Activated CD4-positive, alpha-beta T cell treated with anti-CD3 and anti-CD28 coated beads, Interleukin-2, amount 10 ng/mL, durations not matched to agents 24 days and 14 days (primary cell): ENCODE measurements at places on chromosomes 6 and 20. TPM values are rescaled to one million over a fixed set of nuclear protein-coding genes. Genes with fewer than 3 reads are reported as not detected.
A peak's percentile ranks its signal among the peaks of the same experiment; 100 is the strongest.

DNA sequence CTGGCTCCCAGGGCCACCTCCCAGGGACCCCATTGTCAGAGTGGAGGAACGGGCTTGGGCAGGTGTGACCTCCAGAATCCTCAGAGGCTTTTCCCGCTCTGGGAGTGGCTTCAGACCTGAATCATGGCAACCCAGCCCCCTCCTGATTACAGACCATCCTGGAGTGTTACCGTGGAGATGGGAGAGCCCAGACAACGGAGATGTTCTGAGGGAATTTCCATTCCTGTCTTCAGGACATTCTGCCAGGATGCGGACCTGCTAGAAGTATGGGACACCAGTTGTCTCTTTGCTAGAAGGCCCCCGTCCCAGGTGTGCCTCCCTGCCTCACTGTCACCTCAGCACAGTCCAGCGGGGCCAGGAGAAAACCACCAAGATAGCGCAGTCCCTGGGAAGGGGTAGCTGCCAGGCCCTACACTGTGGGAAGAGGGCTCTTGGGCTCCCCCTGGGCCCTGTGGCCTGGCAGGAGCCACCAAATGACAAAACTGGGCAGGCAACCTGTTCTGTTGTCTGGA, 109.9 kb downstream of the PSMB1 start:
- H3K27me3 ChIP-seq: no peaks in the 10 kb centered on the region
- no peak overlapping the region for H3K27ac ChIP-seq
- H3K36me3 ChIP-seq: no peaks in the 10 kb centered on the region
- no peaks in the 10 kb centered on the region for H3K4me1 ChIP-seq
- no peak for DNase-seq
- H3K4me3 ChIP-seq: no peak overlapping the region

- no peak for DNase-seq
- no peaks in the 10 kb centered on the region for H3K36me3 ChIP-seq
- H3K27me3 ChIP-seq: peaks cover 3% of the 10 kb centered on the region
- no peak overlapping the region for H3K27ac ChIP-seq
These were observed 97.5 kb downstream of the CEBPB start for GRCh38 chr20:50288128-50288623.

DNA sequence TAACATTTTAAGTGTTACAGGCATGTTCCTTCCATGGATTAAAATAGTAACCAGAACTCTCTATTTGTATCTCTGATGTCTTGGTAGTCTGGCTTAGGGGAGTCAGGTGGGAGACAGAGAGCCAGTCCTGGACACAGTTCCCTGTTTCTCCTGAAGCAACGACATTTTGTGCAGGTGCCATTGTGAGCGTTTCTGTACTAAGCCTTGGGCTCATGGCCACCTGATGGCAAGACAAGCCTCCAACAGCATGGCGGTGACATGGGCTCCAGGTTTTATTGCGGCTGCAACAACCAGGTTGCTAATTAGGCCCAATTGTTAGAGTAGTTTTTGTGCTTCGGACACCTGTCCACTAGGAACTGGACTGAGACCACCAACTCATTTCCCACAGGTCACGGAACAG, 105.3 kb downstream of the PRDM13 start:
- no peak overlapping the region for H3K27ac ChIP-seq
- no peak overlapping the region for H3K4me3 ChIP-seq
- no peaks in the 10 kb centered on the region for H3K36me3 ChIP-seq
- DNase-seq: no peak
- H3K4me1 ChIP-seq: no peaks in the 10 kb centered on the region

DNA sequence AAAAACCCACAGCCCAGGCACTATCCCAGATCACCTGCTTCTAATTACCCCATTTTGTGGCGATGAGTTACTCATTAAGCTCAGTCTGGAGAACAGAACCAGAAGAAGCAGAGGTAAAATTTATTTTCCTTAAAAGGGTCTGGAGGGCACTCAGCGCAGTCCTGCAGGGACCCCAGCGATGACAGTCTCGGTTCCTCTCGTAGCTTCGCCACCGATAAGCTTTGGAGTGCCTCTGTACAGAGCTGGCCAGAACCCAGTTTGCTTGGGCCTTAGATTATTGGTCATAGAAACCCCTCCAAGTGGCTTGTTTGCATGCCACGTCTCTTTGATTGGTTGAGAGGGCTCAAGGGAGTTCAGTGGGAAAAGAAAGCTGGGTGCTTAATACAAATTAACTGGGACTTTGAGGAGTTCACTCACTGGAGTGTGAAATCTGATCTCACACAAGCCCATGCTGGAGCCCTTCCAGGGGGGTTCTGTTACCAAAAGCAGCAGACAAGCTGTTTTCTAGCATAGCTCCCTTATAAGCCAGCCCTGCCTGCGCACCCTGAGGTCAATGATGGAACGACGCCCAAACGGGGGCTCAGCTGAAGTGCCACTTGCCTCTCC, 158.5 kb upstream of the ARID1B start:
- no peak overlapping the region for H3K4me3 ChIP-seq
- H3K27ac ChIP-seq: no peak overlapping the region
- H3K27me3 ChIP-seq: peaks cover 11% of the 10 kb centered on the region
- DNase-seq: peak; percentile 45
- H3K36me3 ChIP-seq: no peaks in the 10 kb centered on the region

C20orf144 gene
- 0.16 and 0.26 TPM in 2 replicates for total RNA-seq

SAYSD1 gene
- total RNA-seq: 13.7 and 14.8 TPM in 2 replicates

BANF2 gene
- not detected in 2 replicates for total RNA-seq
